ENCODE measurements at places on chromosomes 1 and 21. TPM values are rescaled to one million over a fixed set of nuclear protein-coding genes. Genes with fewer than 3 reads are reported as not detected.

Gene RABGAP1L
- 17.9 TPM for total RNA-seq

DNA sequence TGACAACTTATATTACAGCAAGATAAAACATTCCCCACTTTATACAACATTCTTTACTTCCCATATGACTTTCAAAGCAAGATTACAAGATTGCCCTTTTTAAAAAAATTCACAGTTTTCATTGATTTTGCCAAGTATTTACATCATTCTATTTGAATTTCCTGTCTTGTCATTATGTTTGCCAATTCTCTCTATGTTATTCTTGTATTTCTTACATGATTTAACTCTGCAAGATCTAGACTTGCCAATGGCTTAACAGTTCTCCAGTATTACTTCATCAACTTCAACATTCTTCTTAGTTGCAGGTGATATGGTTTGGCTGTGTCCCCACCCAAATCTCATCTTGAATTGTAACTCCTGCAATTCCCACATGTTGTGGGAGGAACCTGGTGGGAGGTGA lies 31.6 kb downstream of the FMO4 start:
- no peak for DNase-seq

Gene CRP
- not detected for total RNA-seq

GRCh38 chr1:98203466-98203865 lies 282.6 kb upstream of the DPYD start:
- DNase-seq = peak; percentile 25

GRCh38 chr1:43237121-43237520 lies 32.7 kb upstream of the TMEM125 start:
- no peak for DNase-seq

DNA sequence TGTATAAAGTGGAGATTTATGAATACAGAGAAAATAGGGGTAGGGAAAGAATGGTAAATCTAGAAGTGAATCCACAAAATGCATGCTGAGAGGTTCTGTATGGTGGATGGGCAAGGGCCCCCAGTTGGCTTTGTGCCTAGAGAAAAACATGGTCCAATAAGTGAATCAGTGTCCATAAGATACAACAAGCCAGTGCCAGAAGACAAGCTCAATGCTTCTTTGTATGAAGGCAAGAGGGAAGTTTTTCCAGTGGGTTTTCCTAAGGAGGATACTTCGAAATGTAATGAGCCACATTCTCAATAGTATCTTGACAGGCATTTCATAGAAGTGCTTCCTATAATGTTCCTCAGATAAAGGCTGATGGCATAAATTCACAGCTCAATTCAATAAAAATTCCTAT lies 169.4 kb upstream of the HMCN1 start:
- no peak for DNase-seq

- DNase-seq = no peak
Measured at GRCh38 chr21:17359781-17360180, 153.1 kb upstream of the CXADR start.

- DNase-seq = peak; percentile 64
Measured at GRCh38 chr1:230681599-230681998, 32.3 kb downstream of the AGT start.

- DNase-seq = no peak
Measured at GRCh38 chr1:9278116-9278515, 14.6 kb upstream of the SPSB1 start.

GRCh38 chr1:203701606-203702005 lies 63.4 kb upstream of the LAX1 start:
- DNase-seq = no peak

Gene ATAD3B
- total RNA-seq = 19.4 TPM

Gene AQP10
- not detected for total RNA-seq

- DNase-seq = no peak
Measured at GRCh38 chr1:66275083-66275482, 258.9 kb upstream of the SGIP1 start.

DNA sequence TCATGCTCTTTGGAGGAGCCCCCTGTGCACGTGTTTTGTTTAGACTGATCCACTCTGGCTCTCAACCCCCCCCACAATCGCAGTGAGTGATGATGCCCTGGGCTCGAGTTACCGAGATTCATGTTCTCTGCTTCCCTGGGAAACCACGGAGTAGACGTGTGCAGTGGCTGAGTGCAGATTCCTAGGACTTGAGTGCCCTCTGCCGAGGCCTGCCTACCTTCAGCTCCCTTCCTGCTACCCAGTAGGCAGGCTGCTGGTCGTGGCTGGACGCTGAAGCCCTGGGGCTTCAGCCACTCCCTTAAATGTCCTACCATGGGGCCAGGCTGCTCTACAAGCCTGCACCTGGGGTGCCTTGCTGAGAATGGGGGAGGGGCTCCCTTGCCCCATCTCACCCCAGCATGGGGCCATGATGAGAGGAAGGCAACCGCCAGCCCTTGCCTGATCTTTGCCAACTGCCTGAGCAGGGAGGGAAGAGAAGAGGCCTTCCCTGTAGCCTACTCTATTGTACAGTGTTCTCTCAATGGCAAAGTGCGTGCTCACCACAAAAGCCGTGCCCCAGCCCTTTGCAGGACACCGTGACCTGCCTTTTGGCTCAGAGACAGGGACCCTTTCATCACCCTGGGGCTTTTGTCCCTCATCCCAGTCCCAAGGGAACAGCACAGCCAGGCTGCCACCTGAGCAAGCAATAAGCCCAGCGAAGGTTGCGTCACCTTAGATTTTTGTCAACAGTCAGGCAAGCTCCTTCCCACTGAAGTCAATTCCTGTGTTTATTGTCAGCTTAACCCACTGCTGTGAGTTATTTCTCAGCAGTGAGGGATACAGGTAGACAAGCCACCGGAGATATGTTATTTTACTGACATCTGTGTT lies 4.1 kb upstream of the GRIK3 start:
- DNase-seq = peak; percentile 44

GRCh38 chr1:24161270-24161669 lies 18.3 kb upstream of the IL22RA1 start:
- DNase-seq = no peak

- no peak for DNase-seq
Measured at GRCh38 chr1:41447995-41448770, 36.3 kb downstream of the EDN2 start.
